ENCODE measurements at places on chromosomes 5 and 9.

DNA sequence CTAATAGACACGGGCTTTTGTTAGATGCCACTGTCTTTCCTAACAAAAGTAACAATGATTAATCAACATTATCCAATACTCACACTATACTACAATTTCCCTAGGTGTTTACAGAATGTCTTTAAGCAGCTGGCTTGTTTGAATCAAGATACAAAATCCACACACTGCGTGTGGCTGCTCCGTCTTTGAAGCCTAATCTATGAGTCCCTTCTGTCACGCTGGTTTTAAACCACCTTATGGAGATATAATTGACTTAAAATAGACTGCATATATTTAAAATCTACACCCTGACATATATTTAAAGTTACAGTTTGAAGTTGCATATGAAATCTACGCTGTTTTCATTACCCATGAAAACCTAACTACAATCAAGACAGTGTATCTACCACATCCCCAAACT is 73.9 kb upstream of the TBC1D9B start:
- no peak for DNase-seq

DNA sequence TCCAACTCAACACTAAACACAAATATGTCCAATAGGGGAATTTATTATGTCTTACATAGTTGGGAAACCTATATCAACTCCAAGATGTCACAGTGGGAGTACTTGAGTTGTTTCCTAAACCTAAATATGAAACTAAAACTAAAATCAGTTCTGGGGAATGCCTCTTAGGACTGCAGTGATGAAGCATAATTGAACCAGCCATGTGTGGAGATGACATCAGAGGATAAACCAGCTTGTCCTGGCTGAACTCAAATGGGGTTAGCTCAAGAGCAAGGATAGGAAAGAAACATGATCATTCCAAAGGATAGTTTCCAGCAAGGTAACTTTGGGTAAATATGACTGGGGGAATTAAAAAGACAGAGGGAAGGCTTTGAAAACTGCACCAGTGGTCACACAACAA is 88.9 kb upstream of the PLPPR1 start:
- DNase-seq, result no peak

DNA sequence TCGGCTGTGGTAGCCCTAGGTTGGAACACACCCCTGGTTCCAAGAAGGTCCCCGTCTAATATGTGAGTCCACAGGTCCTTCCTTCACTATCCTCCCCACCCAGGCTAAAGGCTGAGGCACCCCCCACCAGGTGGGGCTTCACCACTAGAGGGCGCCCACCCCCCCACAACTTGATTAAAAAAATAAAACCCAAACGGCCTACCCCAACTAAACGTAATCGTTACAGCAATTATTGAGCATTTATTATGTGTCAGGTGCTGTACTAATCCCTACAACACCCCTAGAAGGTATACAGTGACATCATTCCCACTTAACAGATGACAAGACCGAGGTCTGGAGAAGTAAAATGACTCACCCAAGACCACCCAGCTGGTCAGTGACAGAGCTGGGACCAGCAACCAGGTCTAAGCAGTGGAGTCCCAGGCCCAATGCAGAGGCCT is 65.0 kb downstream of the FGF18 start:
- no peak for DNase-seq

- DNase-seq, result no peak
These were observed 127.2 kb upstream of the FAM120A start for GRCh38 chr9:93324191-93324834.

DNA sequence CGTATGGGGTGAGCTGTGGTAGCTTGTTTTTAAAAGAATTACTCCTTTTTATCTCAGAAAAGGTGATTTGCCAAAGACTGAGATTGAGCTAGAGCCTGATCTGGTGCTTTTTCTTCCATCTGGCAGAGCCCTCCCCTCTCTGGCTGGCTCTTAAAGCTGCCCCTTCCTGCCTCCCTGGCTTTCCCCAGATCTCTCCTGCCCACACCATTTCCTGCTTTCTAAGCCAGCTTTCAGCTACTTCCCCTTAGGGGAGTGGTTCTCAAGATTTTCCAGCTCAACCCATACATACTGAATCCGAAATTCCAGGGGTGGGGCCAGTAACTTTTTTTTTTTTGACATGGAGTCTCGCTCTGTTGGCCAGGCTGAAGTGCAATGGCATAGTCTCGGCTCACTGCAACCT is 4.8 kb upstream of the ACOT12 start:
- DNase-seq, result no peak

DNA sequence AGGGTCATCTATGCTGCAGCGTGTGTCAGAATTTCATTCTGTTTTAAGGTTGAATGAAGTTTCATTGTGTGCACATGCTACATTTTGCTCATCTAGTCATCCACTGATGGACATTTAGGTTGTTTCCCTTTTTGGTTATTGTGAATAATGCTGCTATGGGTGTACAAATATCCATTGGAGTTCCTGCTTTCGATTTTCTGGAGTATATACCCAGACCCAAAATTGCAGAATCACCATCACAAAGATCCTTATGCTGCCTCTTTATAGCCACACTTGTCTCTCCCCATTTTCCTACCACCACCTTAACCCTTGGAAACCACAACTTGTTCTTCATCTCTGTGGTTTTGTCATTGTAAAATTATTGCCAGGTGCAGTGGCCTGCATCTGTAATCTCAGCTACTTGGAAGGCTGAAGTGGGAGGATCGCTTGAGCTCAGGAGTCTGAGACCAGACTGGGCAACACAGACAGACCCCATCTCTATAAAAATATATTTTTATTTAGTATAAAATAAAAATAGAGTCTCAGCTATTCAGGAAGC is 166.2 kb downstream of the HSD17B3 start:
- DNase-seq, result no peak

DNA sequence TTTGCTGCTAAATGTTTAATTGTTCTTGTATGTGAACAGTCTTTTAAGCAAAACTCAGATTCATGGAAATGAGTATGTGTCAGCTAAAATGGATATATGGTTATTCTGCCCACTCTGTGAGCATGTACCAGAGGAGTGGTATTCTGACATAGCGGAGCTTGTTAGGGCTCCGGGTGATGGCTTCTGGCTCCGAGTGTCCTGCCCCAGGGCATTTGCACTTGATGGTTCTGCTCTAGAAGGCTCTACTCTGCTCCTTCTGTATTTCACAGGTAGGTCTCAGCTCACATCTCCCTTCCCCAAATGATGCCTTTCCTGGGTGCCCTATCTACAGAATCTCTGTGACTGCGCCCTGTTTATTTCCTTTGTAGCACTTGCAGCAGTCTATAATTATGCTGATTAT is 113.3 kb downstream of the ARHGAP26 start:
- no peak for DNase-seq

- no peak for DNase-seq
These were observed 294.8 kb downstream of the PRELID2 start for GRCh38 chr5:145540375-145540774.

GRCh38 chr5:252546-252945 is 18.9 kb upstream of the PDCD6 start:
- no peak for DNase-seq

DNA sequence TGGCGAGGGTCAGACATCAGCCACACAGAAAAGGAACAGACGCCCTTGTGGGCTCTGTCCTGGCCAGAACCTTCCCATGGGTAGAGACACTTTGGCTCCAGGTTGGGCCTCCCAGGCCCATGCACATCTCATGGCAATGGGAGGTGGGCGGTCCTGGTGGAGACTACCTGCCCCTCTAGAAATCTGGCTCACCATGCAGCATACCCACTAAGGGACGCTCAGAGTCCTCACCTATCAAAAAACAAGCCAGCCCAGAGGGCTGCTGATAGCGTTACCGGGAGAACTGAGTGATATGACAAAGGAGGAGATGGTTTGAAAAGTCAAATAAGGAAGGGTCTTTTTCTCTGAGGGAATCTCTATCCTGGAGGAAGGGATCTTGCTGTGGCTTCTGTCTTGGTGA is 62.1 kb downstream of the C5orf15 start:
- no peak for DNase-seq

DNA sequence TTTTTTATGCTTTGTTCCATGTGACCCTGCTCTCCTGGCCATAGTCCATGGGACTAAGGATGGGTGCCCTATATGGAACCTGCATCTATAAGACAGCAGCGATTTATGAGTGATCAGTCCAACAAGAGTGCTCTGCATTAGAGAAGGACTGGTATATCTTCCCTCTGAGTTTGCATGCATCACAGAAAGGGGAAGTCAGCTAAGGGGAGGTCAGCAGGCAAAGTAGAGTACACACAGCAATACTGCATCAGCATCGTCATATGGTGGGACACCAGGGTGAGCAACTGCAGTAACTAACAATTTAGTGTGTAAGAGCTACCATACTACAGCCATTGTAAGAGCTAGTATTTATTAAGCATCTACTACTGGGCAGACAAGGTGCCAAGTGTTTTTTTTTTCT is 311.3 kb downstream of the NDUFS4 start:
- no peak for DNase-seq
